Stimulated activated CD4-positive, alpha-beta T cell treated with anti-CD3 and anti-CD28 coated beads, TNF-alpha, amount 100 ng/mL, for 24 hours (primary cell): ENCODE measurements at places on chromosomes 1 and 21.

GRCh38 chr1:218705911-218706893 lies 361.1 kb downstream of the TGFB2 start:
- DNase-seq: no peak

DNA sequence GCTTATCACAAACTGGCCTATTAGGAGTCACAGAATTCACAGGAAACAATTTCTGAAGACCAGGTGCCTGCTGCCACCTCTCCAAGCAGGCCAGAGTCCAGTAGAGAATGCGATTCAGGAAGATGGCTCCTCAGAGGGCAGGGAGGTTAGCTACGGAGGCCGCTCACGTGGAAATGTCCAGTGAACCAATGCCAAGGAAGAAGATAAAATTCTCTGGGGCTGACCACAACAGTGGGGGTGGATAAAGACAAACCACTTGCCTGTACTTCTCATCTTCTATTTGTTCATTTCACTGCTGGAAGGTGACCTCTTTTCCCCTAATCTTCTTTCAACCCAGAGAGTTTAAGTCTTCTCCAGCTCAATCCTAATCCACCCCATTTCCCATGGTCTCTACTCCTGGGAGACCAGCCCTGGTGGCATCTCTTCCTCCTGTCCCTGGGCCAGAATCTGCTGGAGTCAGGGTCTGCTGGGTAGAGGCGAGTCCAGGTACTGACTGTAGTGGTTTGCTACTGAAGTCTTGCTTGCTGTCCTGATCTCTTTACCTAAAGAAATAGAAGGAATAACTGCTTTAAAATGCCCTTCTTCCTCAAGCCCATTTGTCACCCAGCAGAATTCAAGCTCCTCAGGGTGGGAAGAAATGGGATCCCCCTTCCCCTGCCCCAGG lies 3.2 kb downstream of the PSRC1 start:
- DNase-seq: no peak

GRCh38 chr1:162552684-162553252 lies 8.8 kb upstream of the UAP1 start:
- DNase-seq: no peak

DNA sequence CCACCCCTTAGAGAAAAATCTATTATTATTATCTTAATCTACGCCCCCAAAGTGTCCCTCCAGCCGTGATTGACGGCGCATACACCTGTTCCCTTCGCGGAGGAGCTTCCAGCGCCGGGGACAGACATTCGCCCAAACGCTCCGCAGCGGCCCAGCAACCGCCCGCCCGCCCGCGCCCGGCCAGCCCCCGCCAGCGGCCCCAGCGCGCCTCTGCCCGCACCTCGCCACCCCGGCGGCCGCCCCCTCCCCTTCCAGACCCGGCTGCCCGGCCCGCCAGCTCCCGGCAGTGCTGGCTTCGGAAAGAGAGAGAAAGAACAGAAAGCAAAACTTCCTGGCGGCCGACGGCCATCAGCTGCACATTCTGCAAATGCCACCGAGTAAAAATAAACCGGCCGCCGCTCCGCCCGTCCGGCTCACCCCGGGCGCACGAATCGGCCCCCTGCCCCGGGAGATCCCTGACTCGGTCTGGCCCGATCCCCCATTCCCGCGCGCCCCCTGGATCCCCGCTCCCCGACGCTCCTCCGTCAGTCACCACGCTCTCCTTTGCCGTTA lies 1.6 kb downstream of the CASZ1 start:
- DNase-seq: no peak

DNA sequence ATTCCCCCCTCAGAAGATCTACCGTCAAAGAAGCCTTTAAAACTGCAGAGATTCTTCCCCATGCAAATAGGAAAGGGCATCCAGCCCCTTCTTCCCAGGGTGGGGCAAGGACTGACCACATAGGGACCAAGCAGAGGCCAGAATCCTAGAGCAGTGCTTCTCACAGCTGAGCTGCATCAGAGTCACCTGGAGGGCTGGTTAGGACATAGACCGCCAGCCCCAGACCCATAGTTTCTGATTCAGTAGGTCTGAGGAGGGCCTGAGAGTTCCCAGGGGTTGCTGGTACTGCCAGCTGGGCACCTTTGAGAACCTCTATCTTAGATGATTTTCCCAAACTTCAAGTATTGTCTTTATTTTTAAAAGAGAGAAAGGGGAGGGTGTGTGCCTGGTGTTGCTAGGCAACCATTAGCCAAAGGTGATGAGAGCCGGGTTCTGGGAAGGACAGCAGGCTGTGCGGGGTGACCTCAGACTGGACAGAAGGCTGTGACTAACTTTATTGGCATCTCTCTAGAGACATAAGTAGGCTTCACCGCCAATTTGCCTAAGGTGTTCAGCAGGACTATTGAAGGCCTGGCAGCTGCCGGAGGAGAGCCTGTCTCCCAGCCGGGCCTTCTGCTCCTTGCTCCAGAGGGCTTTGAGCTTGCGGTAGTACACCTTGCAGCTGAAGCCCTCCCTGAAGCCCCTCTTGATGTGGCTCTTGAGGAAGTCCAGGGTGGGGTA lies 3.0 kb downstream of the SPATA46 start:
- DNase-seq: no peak

- DNase-seq: no peak
These were observed 51.7 kb downstream of the PCNT start for GRCh38 chr21:46375560-46376230.

DNA sequence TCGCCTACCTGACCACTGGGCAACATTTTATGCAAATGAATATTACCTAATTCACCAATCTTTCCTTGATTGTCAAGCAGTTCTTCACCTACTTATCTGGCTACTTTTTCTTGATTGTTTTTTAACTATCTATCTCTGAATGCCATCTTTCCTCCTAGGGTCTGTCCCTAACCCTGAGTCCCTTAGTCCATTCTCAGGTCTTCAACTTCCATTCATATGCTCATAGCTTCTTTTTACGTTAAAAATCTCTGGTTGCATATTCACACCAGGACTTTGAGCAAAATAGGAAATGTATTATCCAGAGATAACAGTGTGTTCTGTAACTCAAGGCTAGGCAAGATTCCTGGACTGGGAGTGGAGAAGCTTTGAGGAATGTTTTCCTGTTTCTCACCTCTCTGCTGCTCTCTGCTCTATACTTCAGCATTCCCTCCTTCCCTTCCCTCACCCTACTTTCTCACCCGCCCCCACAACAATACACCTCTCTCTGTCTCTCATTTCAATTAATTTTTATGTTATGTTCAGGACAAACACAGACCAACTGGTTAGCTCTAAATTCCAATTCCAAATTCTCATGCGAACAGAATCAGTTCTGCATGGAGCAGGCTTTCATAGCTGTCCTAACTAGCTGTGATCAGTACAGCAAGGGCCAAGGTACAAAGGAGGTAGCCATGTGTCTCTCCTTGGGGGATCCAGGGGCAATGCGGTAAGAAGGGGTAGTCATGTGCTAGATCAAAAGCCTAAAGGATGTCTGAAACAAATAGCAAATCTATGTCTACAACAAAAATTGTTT lies 278.4 kb downstream of the USH2A start:
- DNase-seq: no peak

GRCh38 chr1:45809761-45810160 lies 6.3 kb downstream of the MAST2 start:
- no peak for DNase-seq
